ENCODE measurements at places on chromosomes 6 and 20. TPM values are rescaled to one million over a fixed set of nuclear protein-coding genes. Genes with fewer than 3 reads are reported as not detected.

CGA gene
- not detected for total RNA-seq

TXLNB gene
- not detected for total RNA-seq

BPIFA1 gene
- total RNA-seq, result not detected

NRN1 gene
- total RNA-seq, result 0.79 TPM

FAM217A gene
- total RNA-seq, result not detected

VSTM2L gene
- total RNA-seq, result 6.3 TPM

RIPK1 gene
- 12.9 TPM for total RNA-seq

HTR1E gene
- not detected for total RNA-seq

ZBTB46 gene
- 0.59 TPM for total RNA-seq

SLC17A1 gene
- not detected for total RNA-seq

EPHA7 gene
- 0.08 TPM for total RNA-seq

GLP1R gene
- total RNA-seq, result not detected

MTHFD1L gene
- total RNA-seq, result 45.0 TPM

RIMS1 gene
- not detected for total RNA-seq

PI16 gene
- not detected for total RNA-seq

UBE2C gene
- 241 TPM for total RNA-seq

PPIL6 gene
- total RNA-seq, result 2.4 TPM

GINS1 gene
- total RNA-seq, result 29.4 TPM

RAD21L1 gene
- not detected for total RNA-seq

NKX2-2 gene
- total RNA-seq, result not detected

SAMD5 gene
- 0.85 TPM for total RNA-seq

RBPJL gene
- not detected for total RNA-seq

SMPD2 gene
- 14.6 TPM for total RNA-seq

MYLIP gene
- total RNA-seq, result 3.1 TPM
